SW 1271 (cell line): ENCODE measurements at places on chromosomes 16 and 17.

DNA sequence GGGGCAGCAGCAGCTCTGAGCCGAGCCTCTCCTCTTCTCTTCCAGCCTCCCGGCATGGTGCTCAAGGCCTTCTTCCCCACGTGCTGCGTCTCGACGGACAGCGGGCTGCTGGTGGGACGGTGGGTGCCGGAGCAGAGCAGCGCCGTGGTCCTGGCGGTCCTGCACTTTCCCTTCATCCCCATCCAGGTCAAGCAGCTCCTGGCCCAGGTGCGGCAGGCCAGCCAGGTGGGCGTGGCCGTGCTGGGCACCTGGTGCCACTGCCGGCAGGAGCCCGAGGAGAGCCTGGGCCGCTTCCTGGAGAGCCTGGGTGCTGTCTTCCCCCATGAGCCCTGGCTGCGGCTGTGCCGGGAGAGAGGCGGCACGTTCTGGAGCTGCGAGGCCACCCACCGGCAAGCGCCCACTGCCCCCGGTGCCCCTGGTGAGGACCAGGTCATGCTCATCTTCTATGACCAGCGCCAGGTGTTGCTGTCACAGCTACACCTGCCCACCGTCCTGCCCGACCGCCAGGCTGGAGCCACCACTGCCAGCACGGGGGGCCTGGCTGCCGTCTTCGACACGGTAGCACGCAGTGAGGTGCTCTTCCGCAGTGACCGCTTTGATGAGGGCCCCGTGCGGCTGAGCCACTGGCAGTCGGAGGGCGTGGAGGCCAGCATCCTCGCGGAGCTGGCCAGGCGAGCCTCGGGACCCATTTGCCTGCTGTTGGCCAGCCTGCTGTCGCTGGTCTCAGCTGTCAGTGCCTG is 4.4 kb downstream of the PIGQ start:
- DNase-seq: no peak

DNA sequence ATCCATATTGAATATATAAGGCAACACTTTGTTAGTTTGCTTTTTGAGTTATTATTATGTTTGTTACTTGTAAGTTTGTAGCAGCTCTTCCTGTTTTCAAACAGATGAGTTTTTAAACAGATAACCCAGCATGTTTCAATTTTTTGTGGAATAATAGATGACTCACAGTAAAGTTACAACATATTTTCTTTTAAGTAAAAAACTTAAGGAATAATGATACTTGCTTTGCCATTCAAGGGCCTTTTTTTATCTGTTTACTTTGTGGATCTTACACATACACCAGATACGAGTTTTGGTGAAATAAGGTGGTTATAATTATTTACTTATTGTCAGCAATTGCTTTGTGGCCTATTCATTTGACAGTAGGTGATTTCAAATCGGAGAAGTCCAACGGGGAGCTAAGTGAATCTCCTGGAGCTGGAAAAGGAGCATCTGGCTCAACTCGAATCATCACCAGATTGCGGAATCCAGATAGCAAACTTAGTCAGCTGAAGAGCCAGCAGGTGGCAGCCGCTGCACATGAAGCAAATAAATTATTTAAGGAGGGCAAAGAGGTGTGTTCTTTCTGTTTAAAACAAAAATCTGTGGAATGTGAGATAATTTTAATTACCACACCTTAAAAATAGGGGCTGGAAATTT is 66.3 kb downstream of the BPTF start:
- peak; percentile 19 for DNase-seq

- DNase-seq: no peak
Observed at GRCh38 chr16:57422026-57422944, 17.7 kb downstream of the CCL17 start.

GRCh38 chr17:56754523-56755208 is 79.1 kb downstream of the C17orf67 start:
- DNase-seq: no peak

GRCh38 chr17:82684228-82684841 is 14.2 kb downstream of the RAB40B start:
- DNase-seq: no peak

GRCh38 chr17:80625627-80626026 is 81.0 kb downstream of the RPTOR start:
- no peak for DNase-seq

DNA sequence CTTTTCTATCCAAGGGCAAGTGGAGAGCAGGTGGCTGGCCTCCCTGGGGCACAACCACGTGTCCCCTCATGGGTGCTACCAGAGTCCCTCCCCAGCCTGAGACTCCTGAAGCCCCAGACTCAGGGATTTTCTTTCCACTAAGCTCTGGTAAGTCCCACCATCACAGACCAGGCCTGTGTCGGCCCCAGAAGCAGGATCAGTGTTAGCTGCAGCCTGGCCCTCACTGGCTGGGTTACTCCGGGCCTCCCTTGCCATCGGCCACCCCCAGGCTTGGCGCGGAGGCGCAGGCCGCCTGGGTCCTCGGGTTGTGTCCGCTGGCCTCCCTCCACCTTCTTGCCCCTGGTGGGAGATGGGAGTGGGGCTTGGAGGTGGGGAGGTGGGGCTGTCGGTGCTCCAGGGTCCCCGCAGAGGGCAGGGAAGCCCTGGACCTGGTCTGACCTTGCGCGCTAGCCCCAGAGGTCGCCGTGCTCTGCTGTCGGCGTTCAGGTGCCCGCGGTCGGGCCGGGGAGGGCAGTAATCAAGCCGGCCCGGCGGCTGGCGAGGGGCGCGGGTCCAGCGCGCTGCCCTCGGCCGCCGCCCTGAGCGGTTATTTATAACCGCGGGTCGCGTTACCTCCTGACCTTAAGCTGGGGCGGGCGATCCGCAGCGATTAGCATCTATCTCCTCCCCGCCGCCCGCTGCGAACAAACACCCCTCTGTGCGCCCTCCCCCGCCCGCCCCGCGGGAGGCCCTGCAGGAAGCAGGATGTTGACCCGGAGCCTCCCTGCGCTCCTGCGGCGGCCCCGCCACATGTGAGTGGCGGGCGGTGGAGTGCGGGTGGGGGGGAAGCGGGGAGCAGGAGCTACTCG is 78.1 kb upstream of the TOB1 start:
- DNase-seq: no peak

GRCh38 chr17:37772982-37773381 is 28.1 kb upstream of the HNF1B start:
- DNase-seq: no peak

DNA sequence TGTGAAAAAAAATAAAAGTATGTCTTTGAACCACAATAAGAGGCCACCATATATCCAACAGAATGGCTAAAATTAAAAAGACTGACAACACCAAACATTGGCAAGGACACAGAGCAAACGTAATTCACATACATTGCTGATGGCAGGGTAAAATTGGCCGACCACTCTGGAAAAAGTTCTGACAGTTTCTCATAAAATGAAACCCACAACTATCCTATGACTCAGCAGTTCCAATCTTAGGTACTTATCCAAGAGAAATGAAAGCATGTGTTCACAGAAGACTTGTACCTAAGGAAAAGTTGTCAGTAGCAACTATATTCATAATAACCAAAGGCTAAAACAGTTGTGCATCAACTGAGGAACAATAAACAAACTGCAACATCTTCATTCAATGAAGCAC is 357.3 kb upstream of the XYLT1 start:
- no peak for DNase-seq

DNA sequence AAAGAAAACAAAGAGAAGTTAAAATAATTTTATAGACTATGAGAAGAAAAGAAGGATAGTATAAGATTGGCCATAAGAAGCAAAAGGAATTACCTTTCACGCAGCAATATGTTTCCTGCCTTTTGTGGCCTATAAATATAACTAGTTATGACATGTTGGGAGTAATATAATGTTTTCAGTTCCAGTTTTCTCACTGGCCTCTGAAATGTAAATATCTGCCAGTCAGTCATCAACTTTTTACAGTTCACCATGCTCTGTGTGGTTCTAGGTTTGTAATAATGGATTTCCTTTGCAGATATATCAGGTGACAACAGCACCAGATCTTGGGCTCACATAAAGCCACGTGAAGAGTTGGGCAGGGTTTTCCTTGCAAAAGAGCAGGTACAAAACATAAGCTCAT is 94.3 kb downstream of the ABCA8 start:
- DNase-seq: no peak

DNA sequence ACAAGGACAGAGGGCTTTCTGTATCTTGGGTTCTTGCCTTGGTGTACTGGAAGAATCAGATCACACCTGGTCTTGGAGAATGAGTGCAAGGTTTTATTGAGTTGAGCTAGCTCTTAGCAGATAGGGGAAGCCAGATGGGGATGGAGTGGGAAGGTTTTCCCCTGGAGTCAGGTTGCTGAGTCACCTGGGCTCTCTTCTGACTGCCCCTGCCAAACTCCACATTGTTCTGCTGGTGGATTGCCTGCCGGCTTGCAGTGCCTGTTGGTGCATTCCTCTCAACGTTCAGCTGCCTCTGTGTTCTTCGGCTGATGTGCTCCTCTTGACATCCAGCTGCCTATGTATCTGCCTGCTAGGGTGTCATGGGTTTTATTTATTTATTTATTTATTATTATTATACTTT is 1431.1 kb downstream of the CDH8 start:
- DNase-seq: no peak

- peak; percentile 6 for DNase-seq
Observed at GRCh38 chr16:55257966-55258613, 65.9 kb upstream of the IRX6 start.
